ENCODE measurements at places on chromosomes 16 and 17. TPM values are rescaled to one million over a fixed set of nuclear protein-coding genes. Genes with fewer than 3 reads are reported as not detected.

DNA sequence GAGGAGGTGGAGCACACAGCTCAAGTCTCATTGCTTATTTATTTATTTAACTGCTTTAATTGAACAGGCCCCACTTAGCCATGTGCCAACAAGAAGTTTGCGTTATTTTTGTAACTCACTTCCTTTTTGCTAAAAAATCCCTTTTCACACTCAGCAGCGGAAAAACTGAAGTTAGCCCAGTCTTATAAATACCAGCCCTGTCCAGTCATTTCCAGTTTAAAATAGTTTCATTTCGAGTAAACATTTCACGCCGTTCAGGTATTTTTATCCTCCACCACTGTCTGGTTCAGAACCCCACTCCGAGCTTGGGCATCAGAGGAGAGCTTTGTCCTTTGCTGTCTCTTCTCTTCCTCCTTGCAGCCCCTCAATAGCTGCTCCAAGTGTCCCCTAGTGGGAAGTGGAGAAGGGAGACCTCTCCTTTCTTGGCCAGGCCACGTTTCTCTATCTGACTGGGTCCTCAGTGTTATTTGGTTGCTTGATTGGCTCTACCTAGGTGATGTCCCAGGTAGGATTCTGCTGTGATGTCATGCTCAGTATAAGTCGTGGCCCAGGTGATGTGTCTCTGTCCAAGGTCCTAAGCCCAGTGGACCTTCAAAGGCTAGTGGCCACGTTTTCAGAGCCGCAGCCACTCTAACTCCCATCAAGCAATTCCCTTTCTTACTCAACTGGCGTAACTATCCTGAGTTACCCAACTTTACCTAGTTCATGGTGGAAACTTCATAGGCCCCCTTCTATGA lies 53.0 kb upstream of the GAS7 start:
- no peak overlapping the region for H3K4me3 ChIP-seq
- H3K27me3 ChIP-seq = no peaks in the 10 kb centered on the region
- DNase-seq = no peak

- H3K27ac ChIP-seq = no peak overlapping the region
- no peak for DNase-seq
- no peaks in the 10 kb centered on the region for H3K4me1 ChIP-seq
- peaks cover 7% of the 10 kb centered on the region for H3K36me3 ChIP-seq
Measured at GRCh38 chr16:30346286-30346685, 8.8 kb downstream of the CD2BP2 start.

GRCh38 chr17:60392845-60393702 lies 1.1 kb upstream of the USP32 start:
- peak overlapping the region; percentile 99 for H3K27ac ChIP-seq
- DNase-seq = peak; percentile 73
- H3K4me3 ChIP-seq = peak overlapping the region; percentile 69
- H3K36me3 ChIP-seq = no peaks in the 10 kb centered on the region
- no peaks in the 10 kb centered on the region for H3K4me1 ChIP-seq

DNA sequence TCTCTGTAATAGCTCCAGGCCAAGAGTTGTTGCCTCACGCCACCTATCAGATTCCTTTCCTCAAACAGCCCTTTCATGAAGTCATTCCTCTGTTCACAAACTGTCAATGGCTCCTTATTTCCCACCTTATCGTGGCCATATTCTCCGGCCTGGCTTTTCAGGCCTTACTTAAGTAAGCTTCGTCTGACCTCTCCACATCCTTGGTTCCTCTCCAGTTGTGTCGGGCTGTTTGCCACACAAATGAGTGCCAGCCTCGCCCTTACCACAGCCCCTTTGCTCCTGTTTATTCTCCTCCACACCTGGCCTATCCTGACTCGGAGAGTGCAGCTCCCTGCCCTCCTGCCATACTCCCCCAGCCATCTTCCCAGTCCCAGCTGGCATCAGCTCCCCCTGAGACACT lies 2.0 kb downstream of the TP53I13 start:
- no peak overlapping the region for H3K4me3 ChIP-seq
- peaks cover 10% of the 10 kb centered on the region for H3K4me1 ChIP-seq
- H3K36me3 ChIP-seq = peaks cover 25% of the 10 kb centered on the region
- no peak for DNase-seq

- no peak overlapping the region for H3K4me3 ChIP-seq
- H3K36me3 ChIP-seq = no peaks in the 10 kb centered on the region
- H3K4me1 ChIP-seq = no peaks in the 10 kb centered on the region
- DNase-seq = no peak
- no peak overlapping the region for H3K27ac ChIP-seq
- no peaks in the 10 kb centered on the region for H3K27me3 ChIP-seq
Measured at GRCh38 chr17:5226940-5227878, 7.5 kb downstream of the SCIMP start.

DNA sequence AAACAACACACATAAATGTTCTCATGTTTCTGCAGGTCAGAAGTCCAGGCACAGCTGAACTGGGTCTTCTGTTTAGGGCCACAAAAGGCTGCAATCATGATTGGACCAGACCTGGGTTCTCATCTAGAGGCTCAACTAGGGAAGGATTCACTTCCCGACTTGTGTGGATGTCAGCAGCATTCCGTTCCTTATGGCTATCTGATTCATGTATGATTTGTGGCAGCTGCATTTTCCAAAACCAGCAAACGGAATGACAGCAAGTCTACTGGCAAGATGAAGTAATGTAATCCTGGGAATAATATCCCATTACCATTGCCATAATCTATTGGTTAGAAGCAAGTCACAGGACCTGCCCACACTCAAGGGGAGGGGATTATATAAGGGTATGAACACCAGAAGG lies 22.1 kb downstream of the CEP112 start:
- no peaks in the 10 kb centered on the region for H3K27me3 ChIP-seq
- no peaks in the 10 kb centered on the region for H3K4me1 ChIP-seq
- no peaks in the 10 kb centered on the region for H3K36me3 ChIP-seq
- no peak for DNase-seq
- no peak overlapping the region for H3K27ac ChIP-seq

DNA sequence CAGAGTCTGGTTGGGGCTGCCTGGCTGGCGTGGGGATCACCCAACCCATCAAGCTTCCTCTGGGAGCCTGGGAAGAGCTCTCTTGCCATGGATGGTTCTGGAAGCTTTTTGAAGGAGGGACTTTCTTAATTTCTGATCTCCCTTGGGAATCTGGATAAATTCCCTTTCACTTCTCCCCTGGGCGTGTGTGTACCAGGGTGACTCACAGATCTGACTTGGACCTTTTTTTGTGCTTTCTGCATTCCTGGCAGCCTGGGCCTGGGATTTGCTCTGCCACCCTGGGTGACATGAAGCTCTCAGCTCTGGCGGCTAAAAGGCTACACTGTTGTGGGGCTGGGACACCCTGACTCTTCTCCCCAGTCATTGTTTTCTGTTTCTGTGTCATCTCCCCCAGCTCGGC lies 70.1 kb downstream of the ABCC1 start:
- H3K4me3 ChIP-seq = no peak overlapping the region
- H3K36me3 ChIP-seq = peaks cover 18% of the 10 kb centered on the region
- H3K27ac ChIP-seq = peak overlapping the region; percentile 33
- peaks cover 45% of the 10 kb centered on the region for H3K4me1 ChIP-seq

- DNase-seq = peak; percentile 98
- H3K36me3 ChIP-seq = peaks cover 3% of the 10 kb centered on the region
- peak overlapping the region; percentile 75 for H3K27ac ChIP-seq
- H3K4me3 ChIP-seq = no peak overlapping the region
- peaks cover 61% of the 10 kb centered on the region for H3K4me1 ChIP-seq
Measured at GRCh38 chr17:2181206-2181896, 122.2 kb downstream of the SMG6 start.

- DNase-seq = no peak
- peaks cover 48% of the 10 kb centered on the region for H3K27me3 ChIP-seq
- H3K27ac ChIP-seq = no peak overlapping the region
- H3K4me1 ChIP-seq = no peaks in the 10 kb centered on the region
- no peaks in the 10 kb centered on the region for H3K36me3 ChIP-seq
Measured at GRCh38 chr16:88936556-88937205, 40.3 kb downstream of the CBFA2T3 start.

GRCh38 chr16:23318639-23319038 lies 16.5 kb downstream of the SCNN1B start:
- H3K27ac ChIP-seq = no peak overlapping the region
- DNase-seq = no peak
- no peaks in the 10 kb centered on the region for H3K36me3 ChIP-seq
- H3K4me1 ChIP-seq = no peaks in the 10 kb centered on the region

- H3K4me3 ChIP-seq = no peak overlapping the region
- H3K4me1 ChIP-seq = no peaks in the 10 kb centered on the region
- H3K36me3 ChIP-seq = peaks cover 9% of the 10 kb centered on the region
- no peak for DNase-seq
Measured at GRCh38 chr16:22267764-22268163, 29.4 kb upstream of the POLR3E start.

- DNase-seq = peak; percentile 61
- no peak overlapping the region for H3K27ac ChIP-seq
- no peaks in the 10 kb centered on the region for H3K27me3 ChIP-seq
- no peak overlapping the region for H3K4me3 ChIP-seq
- H3K4me1 ChIP-seq = no peaks in the 10 kb centered on the region
- H3K36me3 ChIP-seq = no peaks in the 10 kb centered on the region
Measured at GRCh38 chr17:73474370-73474988, 162.7 kb upstream of the CDC42EP4 start.

- no peak overlapping the region for H3K4me3 ChIP-seq
- no peak overlapping the region for H3K27ac ChIP-seq
- H3K27me3 ChIP-seq = no peaks in the 10 kb centered on the region
- DNase-seq = no peak
- H3K36me3 ChIP-seq = peaks cover 46% of the 10 kb centered on the region
Measured at GRCh38 chr16:89931964-89932363, 8.8 kb downstream of the TUBB3 start.

- H3K27ac ChIP-seq = no peak overlapping the region
- peaks cover 6% of the 10 kb centered on the region for H3K27me3 ChIP-seq
- DNase-seq = no peak
- no peaks in the 10 kb centered on the region for H3K4me1 ChIP-seq
Measured at GRCh38 chr17:48679385-48680096, 42.8 kb downstream of the PRAC1 start.

GRCh38 chr17:42039794-42040763 lies 10.3 kb downstream of the C17orf113 start:
- H3K27ac ChIP-seq = no peak overlapping the region
- no peak overlapping the region for H3K4me3 ChIP-seq
- H3K36me3 ChIP-seq = no peaks in the 10 kb centered on the region
- H3K4me1 ChIP-seq = no peaks in the 10 kb centered on the region
- peak; percentile 10 for DNase-seq

GRCh38 chr16:31532896-31533295 lies 5.2 kb downstream of the AHSP start:
- peaks cover 8% of the 10 kb centered on the region for H3K27me3 ChIP-seq
- no peak for DNase-seq
- H3K36me3 ChIP-seq = no peaks in the 10 kb centered on the region
- H3K4me1 ChIP-seq = no peaks in the 10 kb centered on the region
- H3K4me3 ChIP-seq = no peak overlapping the region
- no peak overlapping the region for H3K27ac ChIP-seq

GRCh38 chr16:81549547-81550431 lies 105.2 kb downstream of the CMIP start:
- H3K27ac ChIP-seq = no peak overlapping the region
- no peaks in the 10 kb centered on the region for H3K36me3 ChIP-seq
- H3K4me1 ChIP-seq = no peaks in the 10 kb centered on the region

DNA sequence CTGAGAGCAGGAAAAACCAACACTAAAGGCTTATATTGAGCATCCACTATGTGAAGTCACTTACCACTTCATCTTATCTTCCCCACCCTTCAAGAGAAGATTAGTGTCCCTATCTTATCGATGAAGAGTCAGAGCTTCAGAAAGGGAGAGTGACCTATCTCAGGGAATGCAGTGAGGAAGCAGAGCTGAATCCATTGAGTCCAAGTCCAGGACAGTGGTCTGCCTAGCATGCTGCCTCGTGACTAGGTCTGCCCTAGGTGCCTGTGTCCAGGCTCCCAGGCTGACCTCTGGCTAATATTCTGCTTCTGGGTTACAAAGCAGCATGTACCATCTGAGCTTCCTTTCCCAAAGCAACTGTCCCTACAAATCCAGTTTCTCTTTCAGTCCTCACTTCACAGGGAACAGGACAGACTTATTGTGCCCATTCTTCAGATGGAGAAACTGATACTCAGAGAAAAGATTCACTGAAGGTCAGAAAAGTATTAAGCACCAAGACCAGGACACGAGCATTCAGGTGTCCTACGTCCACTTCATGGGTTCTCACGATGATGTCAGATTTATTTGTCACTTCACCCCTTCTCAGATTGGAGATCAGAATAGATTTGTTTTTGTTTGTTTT lies 13.3 kb upstream of the FZD2 start:
- H3K27ac ChIP-seq = peak overlapping the region; percentile 79
- no peak for DNase-seq
- no peaks in the 10 kb centered on the region for H3K27me3 ChIP-seq
- H3K4me3 ChIP-seq = no peak overlapping the region
- no peaks in the 10 kb centered on the region for H3K36me3 ChIP-seq

DNA sequence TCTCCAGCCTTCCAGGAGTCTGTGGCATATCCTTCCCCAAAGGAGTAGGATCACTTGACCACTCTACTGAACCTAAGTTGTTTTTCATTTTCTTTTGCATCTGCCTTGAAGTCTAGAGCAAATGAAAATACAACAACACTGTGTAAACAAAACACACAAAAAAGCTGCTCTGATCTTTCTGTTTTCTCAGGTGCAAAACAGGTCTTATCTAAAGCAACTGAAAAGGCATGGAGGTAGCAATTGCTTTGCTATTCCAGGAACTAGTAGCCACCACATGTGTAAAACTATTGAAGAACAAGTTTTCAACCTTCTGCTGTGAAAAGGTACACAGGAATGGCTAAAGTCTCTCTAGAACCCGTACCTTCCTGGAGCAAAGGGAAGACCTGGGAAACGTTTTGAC lies 127.1 kb downstream of the PITPNC1 start:
- H3K27ac ChIP-seq = no peak overlapping the region
- no peaks in the 10 kb centered on the region for H3K36me3 ChIP-seq
- no peak overlapping the region for H3K4me3 ChIP-seq
- no peaks in the 10 kb centered on the region for H3K27me3 ChIP-seq
- no peaks in the 10 kb centered on the region for H3K4me1 ChIP-seq

DNA sequence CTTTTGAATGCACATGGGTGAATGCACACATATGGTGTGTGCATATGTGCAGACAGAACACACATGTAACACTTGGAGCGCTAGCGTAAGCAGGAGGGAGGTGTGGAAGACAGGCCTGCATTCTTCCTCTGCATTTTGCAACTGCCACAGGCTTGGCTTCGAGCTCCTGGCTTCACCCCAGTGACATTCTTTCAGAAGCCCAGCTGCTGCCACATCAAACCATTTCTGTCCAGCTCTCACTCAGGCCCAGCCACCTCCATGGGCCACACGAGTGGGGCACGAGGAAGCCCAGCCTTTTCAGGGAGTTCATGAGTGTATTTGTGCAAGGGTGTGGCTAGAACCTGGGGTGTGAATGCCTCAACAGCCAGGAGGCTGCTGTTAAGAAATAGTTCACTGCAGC lies 18.8 kb downstream of the LGALS3BP start:
- DNase-seq = peak; percentile 69
- no peaks in the 10 kb centered on the region for H3K27me3 ChIP-seq
- H3K36me3 ChIP-seq = no peaks in the 10 kb centered on the region
- H3K27ac ChIP-seq = no peak overlapping the region
- no peak overlapping the region for H3K4me3 ChIP-seq

- no peaks in the 10 kb centered on the region for H3K27me3 ChIP-seq
- H3K36me3 ChIP-seq = no peaks in the 10 kb centered on the region
- H3K27ac ChIP-seq = no peak overlapping the region
- no peak for DNase-seq
Measured at GRCh38 chr17:41511116-41511515, 5.7 kb upstream of the KRT13 start.

Gene ATP6V0C
- total RNA-seq = 5.1 TPM

Gene FLYWCH2
- 56.8 TPM for total RNA-seq

Gene CHD9NB
- 3.6 TPM for total RNA-seq

Measured in fibroblast of lung (primary cell).